Type B pancreatic cell (in vitro differentiated cells): ENCODE measurements at places on chromosomes 2 and 18.

DNA sequence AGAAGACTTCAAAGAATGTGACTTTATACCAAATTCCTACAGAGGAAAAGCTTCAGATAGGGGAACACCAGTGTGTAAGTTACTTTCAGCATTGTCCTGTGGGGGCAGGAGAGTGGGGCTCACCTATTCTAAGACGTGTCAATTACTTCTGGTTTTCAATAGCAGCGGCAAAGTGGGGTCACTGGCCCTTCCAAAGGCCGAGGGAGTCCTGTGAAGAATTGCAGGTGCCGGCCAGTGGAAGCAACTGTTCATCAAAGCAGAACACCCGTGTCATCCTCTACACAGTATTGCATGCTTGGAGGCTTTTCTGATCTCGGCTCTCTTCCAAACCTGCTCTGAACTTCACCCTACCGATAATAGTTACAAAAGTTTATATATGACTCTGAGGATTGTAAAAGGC is 1176.5 kb upstream of the TMEFF2 start:
- no peak for DNase-seq

GRCh38 chr2:210389856-210390255 is 74.9 kb upstream of the MYL1 start:
- DNase-seq = no peak

DNA sequence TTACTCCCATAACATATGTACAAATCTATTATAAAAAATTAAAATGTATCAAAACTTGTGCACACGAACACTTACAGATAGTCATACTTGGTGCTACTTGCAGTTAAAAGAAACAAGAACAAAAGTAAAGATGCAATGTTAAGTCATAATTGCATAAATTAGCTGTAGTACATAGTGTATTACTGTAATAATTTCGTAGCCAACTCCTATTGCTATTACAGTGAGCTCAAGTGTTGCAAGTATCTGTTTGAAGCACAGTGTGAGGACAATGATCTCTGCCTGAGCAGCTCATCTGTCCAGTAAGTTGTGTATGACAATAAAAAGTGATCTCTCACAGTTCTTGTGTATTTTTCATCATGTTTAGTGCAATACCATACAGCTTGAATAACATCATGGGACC is 7.5 kb upstream of the SERPINB13 start:
- no peak for DNase-seq

DNA sequence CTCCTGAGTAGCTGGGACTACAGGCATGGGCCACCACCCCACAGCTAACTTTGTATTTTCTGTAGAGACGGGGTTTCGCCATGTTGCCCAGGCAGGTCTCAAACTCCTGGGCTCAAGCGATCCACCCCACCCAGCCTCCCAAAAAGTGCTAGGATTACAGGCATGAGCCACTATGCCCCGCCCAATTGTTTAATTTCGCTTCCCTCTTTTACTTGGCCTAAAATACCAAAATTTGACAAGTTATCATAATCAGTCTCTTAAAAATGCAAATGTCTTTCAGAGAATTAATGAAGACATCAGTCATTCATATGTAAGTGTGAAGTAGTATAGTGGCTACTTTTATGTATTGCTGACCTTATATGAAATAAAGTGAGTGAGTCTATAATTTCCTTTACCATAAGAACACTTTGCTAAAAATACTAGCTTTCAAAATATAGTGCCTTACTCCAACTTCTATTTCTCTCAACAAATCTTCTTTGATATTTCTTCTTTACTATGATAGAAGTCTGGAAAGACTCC is 9.8 kb downstream of the FBXO11 start:
- DNase-seq = no peak

GRCh38 chr2:50606145-50606544 is 425.8 kb downstream of the NRXN1 start:
- DNase-seq = no peak

- no peak for DNase-seq
Measured at GRCh38 chr18:36724591-36725001, 104.2 kb downstream of the TPGS2 start.

DNA sequence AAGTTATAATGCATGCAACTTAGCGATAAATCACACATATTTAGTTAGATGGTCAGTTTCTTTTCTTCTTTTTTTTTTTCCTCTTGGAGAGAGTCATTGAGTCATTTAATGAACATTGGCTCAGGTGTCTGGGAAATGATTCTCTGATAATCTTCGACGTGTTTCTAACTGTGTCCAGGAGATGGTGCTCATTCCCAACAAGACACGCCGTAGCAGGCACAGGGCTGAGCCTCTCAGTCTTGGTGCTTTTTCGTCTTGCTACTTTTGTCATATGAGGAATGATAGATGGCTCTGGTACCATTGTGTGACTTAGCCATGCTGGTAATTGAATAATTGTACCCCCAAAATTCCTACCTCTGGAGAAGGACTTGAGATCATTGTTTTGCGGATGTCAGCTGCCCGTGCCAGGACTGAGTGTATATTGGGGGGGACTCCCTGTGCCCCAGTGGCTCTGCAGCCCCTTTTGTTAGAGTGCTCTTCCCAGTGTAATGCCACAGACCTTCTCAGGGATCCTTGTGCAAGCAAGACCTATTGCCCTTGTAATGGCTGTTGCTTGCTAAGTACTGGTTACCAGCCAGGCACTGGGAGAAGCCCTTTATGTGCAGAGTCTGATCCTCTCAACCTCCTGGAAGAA is 107.6 kb upstream of the CYRIA start:
- no peak for DNase-seq

GRCh38 chr2:42185220-42185921 is 16.2 kb downstream of the EML4 start:
- DNase-seq = no peak

DNA sequence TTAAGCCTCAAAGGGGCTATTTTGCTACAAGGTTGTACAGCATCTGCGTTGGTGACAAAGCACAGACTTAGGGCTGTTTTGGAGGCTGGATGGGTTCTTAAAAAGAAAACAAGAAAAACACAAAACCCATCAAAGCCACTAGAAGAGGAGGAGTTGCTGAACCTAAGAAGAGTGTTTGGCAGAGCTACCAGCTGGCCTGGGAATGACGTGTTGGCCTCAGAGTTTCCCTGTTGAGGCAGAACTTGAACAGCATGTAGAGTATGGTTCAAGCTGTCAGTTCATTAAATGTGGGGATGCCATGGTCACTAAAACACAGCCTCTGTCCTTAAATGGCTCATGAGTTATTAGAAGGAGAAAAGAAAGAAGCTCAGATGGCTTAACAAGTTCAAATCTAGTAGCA is 162.5 kb downstream of the TTC32 start:
- DNase-seq = no peak

DNA sequence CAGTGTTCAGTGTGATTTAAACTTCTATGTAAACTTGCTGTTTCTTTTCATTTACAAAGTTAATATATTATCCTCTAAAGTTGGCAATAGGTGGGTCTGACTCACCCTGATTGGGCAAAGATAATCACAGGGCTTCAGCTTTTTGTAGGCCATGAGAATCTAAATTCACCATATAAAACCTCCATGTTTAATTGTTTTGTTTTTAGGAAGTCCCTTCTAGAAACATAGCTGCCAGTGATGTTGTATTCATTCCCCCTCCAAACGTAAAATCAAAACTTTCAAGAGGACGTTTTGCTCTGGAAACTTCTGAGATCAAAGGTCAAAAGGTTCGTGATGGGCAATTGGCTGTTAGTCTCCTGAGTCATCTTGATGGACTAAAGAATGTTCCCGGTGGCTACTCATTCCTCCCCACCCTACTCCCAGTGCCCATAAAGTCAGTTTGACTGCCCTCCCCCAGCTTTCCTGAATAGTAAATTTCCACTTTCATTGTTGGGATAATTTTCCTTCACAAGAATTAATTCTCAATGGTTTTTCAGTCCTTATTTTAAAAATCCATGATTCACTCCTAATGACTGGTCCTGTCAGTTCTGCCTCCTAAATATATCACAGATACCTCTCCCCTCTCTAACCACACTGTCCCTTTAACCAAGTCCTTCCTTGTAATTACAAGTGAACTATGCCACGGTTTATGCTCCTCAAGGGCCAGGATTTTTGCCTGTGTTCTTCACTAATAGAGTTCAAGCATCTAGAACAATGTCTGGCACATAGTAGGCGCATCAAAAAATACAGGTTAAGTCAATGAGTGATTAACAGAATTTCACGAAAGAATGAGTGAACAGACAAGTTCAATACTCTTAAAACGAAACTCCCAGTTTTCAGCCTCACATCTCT is 164.4 kb upstream of the VRK2 start:
- DNase-seq = no peak

- no peak for DNase-seq
Measured at GRCh38 chr18:65239787-65240186, 511.0 kb upstream of the CDH7 start.

DNA sequence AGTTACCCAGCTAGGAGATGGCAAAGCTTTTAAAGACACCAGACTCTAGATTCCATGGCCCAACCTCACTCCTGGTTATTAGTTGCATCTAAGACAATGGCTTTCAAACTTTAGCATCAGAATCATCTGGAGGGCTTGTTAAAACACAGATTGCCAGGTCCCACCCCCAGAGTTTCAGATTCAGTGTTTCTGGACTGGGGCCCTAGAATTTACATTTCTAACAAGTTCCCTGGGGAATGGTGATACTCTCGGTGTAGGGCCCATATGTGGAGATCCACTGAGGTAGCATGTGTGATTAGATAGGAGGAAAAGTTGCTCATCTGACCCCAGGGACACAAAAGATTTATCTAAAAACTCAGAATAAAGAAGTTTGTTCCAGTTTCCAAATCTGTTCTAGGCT is 14.5 kb upstream of the TTR start:
- no peak for DNase-seq

GRCh38 chr2:229980431-229981184 is 58.3 kb downstream of the FBXO36 start:
- no peak for DNase-seq

DNA sequence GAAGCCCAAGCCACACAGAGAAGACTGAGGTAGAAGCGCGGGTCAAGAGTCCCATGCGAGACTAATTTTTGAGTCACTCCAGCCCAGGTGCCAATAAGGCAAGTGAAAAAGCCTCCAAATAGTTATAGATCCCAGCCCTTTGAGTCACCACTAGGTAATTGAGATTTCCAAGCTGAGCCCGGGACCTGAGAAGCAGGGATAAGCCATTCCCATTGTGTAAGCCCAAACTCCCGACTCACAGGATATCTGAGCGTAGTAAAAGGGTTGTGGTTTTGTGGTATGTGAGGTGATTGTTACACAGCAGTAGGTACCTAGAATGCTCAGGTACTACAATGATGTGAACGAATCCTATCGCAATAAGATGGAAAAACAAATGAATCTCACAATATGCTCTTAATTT is 560.7 kb downstream of the DSC3 start:
- no peak for DNase-seq

DNA sequence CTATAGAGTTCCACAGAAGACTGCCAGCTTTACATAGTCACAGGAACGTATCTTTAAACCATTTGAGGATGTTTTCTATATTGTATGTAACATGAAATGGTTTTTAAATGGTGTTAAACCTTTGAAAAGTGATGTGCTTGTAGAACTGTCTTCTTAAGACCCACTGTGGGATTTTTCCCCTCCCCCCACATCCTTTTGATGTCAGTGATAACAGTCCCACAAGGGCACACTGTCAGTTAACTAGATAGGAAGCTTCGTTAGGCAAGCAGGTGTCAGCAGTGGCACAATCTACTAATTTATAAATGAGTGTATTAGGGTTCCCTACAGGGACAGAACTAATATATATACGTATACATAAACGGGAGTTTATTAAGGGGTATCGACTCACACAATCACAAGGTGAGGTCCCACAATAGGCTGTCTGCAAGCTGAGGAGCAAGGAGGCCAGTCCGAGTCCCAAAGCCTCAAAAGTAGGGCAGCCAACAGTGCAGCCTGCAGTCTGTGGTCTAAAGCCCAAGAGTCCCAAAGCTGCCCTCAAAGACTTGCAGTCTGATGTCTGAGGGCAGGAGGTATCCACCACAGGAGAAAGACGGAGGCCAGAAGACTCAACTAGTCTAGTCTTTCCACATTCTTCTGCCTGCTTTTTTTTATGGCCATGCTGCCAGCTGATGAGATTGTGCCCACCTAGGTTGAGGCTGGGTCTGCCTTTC is 23.8 kb upstream of the HNRNPLL start:
- DNase-seq = no peak

- DNase-seq = no peak
Measured at GRCh38 chr2:237567276-237568029, 1.1 kb downstream of the PRLH start.

DNA sequence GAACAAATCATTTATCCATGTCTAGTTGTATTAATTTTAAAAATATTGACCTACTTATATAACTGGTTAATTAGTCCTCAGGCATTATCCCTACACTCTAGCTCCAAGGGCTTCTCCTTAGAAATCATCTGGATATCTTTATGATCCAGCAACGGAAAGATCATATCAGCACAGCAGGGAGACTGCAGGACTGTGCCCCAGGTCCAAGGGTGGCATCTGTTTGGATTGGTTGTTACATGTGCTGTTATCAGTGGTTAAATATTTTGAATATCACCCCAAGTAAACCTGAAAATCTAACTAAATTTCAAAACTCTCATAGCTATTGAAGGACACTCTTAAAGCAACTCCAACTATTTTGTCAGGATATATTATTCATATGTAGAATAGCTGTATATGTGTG is 556.2 kb upstream of the ZEB2 start:
- DNase-seq = no peak
